ENCODE measurements at places on chromosomes 3 and 15.

DNA sequence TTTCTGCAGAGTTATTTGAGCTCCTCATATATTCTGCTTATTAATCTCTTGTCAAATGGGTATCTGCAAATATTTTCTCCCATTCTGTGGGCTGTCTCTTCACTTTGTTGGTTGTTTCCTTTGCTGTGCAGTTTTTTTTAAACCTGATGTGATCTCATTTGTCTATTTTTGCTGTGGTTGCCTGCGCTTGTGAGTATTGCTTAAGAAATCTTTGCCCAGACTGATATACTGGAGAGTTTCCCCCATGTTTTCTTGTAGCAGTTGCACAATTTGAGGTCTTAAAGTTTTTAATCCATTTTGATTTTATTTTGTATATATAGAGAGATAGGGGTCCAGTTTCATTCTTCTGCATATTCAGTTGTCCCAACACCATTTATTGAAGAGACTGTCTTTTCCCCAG is 102.3 kb downstream of the POLQ start:
- no peak for DNase-seq

- DNase-seq: no peak
Measured at GRCh38 chr3:171206283-171206682, 179.8 kb upstream of the SLC2A2 start.

DNA sequence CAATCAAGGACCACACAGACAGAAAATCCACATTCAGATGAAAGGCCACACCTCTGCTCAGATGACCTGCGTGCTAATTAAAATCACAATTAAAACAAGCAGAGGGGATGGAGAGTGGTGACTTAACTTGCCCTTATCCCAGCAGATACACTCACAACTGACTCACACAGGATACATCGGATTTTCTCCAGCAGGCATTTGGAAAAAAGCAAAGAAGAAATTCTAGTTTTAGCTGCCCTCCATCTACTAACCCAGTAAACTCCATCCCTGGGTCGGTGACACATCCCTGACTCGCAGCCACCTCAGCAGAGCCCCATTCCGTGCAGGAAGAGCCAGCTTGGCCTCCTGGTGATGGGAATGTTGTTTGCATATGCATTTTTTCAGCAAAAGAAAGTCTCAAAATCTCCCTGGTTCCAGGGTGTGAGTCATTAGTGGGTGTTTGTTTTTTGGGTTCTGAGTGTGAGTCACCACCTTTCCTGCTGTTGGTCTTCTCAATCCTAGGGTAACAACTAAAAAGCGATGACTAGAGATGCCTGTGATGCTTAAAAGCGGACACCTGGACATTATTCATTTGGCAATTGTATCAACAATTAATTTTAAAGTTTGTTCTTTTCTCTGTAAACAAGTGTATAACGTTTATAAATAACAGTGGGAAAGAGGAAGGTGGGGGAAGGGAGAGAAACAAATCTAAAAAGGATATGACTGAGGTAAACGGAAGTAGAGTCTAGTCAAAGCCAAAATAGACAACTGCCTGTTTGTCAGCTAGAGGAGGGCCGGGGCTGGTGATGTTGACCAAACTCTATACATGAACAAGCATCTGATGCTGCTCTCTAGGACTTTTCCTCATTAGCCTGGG is 49.8 kb upstream of the SLC4A7 start:
- DNase-seq: peak; percentile 77

GRCh38 chr15:68550498-68551295 is 28.1 kb upstream of the CORO2B start:
- DNase-seq: peak; percentile 82

GRCh38 chr3:189573004-189573403 is 58.2 kb upstream of the TP63 start:
- DNase-seq: no peak

DNA sequence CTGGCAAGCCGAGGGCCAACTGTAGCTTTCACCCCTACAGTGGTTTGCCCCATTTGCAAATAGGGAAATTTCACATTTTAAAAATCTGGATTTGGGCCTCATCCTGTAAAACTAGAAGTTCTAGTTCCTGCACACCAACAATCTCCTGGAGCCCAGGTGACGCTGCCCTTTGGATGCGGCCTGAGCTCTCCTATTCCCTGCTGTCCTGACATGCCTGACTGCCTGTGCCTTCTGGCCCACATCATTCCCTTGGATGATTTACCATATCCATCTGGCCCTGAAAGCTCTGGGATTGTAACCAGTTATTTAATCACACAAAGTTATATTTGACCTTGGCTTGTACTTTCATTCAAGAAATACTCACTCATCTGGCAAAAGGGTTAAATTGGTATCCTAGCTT is 272.3 kb downstream of the ARRDC4 start:
- DNase-seq: no peak

DNA sequence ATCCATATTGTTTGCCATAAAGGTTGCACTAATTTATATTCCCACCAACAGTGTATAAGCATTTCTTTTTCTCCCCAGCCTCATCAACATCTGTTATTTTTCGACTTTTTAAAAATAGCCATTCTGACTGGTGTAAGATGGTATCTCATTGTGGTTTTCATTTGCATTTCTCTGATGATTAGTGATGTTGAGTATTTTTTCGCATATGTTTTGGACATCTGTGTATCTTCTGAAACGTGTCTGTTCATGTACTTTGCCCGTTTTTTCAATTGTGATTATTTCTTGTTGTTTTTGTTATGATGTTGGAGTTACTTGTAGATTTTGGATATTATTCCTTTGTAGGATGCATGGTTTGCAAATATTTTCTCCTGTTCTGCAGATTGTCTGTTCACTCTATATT is 46.5 kb downstream of the TP63 start:
- no peak for DNase-seq

GRCh38 chr15:67109141-67110034 is 44.0 kb downstream of the SMAD3 start:
- DNase-seq: no peak

- DNase-seq: peak; percentile 88
Measured at GRCh38 chr3:51718547-51719409, 11.9 kb downstream of the GRM2 start.

DNA sequence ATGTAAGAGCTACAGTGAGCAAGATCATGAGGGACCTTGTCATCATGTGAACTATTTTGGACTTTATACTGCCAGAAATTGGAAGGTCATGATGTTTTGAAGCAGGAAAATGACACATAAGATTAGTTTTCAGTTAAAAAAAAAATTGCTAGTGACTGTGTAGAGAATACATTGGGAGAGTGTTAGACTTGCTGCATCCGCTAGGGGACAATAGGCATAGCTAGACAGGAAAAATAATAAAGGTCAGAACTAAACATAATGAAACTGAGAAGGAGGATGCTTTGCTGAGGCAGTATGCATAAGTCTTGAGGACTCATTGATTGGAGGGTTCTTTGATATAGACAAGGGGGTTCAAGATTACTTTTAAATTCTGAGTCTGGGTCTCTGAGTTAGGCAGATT is 275.8 kb upstream of the KCNH8 start:
- DNase-seq: no peak

DNA sequence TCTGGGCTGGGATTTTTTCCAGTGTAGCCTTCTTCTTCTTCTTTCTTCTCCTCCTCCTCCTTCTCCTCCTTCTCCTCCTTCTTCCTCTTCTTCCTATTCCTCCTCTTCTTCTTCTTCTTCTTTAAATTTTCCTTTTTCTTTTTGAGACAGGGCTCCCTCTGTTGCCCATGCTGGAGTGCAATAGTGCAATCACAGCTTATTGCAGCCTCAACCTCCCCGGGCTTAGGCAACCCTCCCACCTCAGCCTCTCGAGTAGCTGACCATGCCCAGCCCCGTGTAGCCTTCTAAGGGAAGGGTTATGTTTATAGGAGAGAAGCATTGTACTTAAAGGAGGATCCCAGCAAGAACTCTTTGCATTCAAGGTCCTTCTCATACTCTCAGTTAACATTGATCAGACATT is 24.0 kb upstream of the MYO1E start:
- DNase-seq: no peak

DNA sequence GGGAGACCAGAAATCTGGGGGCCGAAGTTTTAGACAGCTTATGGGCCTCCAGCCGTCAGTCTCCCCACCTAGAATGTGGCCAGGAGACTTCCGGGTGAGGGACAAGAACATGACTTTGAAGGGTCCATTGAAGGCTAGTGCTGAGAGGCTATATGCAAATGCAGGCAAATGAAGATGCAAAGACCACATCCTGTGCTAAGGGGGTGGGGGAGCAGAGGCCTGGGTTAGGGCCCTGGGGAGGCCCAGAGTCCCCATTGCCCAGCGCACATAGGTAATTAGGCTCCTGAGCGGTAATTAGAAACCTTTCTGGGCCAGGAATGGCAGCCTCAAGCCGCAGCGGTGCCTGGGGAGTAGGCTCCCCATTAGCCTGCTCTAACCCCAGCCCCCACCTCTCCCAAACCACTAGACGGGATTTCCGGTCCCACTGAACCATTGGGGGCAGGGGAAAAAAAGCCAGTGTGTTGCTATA is 6.8 kb downstream of the CSK start:
- DNase-seq: peak; percentile 93

DNA sequence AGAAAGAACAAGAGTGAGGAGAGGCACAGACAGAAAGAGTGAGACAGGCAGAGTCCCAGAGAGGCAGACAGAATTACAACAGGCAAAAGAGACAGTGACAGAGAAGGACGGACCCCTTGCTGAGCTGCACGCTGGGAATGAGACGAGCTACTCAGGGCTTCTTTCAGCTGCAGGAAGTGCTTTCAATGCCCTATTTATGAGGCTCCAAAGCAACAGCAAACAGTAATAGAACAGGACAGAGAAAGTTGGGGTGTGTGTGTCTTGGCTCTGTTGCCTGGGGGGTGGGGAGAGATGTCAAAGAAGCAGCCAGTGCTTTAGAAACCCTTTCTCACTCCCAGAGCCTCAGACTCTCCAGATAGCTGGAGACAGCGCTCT is 502 bp upstream of the TIMP4 start:
- DNase-seq: no peak

DNA sequence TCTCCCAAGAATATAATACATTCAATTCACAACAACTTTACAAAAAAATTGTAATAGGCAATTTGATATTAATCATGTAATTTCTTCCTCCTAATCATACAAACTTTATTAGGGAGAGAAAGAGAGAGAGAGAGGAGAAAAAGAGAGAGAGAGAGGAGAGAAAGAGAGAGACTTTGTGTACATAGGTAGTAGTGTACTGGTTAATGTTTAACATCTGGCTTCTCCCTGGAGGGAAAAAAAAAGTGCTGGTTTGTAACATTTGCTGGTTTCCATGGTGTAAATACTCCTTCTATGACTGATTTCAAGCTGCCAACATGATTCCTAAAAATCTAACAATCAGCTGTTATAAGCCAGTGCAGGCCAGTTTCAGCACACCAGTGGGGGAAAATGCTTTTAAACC is 98.0 kb upstream of the ARHGEF26 start:
- DNase-seq: no peak

GRCh38 chr3:59572106-59572505 is 522.3 kb upstream of the CFAP20DC start:
- no peak for DNase-seq

GRCh38 chr3:51698209-51698608 is 8.7 kb upstream of the GRM2 start:
- DNase-seq: no peak

- no peak for DNase-seq
Measured at GRCh38 chr3:23888617-23889228, 28.1 kb downstream of the NKIRAS1 start.

GRCh38 chr15:74050556-74051234 is 31.7 kb downstream of the GOLGA6A start:
- DNase-seq: no peak

GRCh38 chr3:100033184-100033583 is 81.1 kb downstream of the FILIP1L start:
- DNase-seq: no peak

DNA sequence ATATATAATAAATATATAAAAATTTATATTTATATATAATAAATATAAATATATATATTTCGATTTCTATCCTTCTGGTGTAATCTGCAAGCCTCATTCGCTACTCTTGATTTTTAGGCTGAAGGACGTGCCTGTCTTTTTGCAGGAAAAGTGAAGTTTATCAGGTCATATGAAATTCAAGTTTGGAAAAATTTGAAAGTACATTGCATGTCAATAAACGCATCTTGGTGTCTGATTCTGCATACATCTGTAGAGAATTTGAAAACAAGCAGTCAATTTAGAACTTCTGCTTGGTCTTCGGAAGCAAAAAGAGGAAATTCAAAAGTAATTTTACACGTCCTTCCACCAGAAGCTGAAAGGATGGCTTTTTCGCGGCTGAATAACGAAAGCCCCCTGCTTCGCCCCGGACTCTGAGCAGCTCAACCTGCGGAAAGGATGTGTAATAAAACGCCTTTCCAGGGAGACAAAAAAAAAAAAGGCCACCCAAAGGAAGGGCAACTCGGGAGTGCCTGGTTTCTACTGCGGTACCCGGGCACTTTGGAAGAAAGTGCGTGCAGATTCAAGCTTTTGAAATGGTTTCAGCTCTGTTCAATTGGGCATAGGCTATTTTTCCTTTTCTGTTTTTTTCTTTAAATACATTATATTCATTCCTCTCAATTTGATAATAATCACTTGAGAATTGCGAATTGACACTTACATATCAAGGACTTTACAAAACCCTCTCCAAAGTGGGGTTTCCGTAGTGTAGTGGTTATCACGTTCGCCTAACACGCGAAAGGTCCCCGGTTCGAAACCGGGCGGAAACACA is 1.5 kb upstream of the MYNN start:
- DNase-seq: peak; percentile 68

- no peak for DNase-seq
Measured at GRCh38 chr15:97406841-97407240, 553.7 kb upstream of the ARRDC4 start.

GRCh38 chr3:11379238-11379823 is 107.1 kb downstream of the ATG7 start:
- DNase-seq: no peak

- DNase-seq: no peak
Measured at GRCh38 chr15:62607114-62607462, 435.5 kb upstream of the TPM1 start.

Data from activated CD8-positive, alpha-beta memory T cell treated with anti-CD3 and anti-CD28 coated beads, Interleukin-2, amount 10 ng/mL, durations not matched to agents 7 days and 5 days (primary cell).